ENCODE measurements at places on chromosomes 5 and 9. TPM values are rescaled to one million over a fixed set of nuclear protein-coding genes. Genes with fewer than 3 reads are reported as not detected.

Gene GPR151
- total RNA-seq, result not detected

Gene INSL6
- not detected for total RNA-seq

Gene OLFML2A
- total RNA-seq, result 13.7 TPM

Gene DRD1
- total RNA-seq, result not detected

Gene SLC34A3
- total RNA-seq, result not detected

Gene TERT
- not detected for total RNA-seq
